Activated CD4-positive, alpha-beta T cell treated with anti-CD3 and anti-CD28 coated beads, Interleukin-2, amount 10 ng/mL, durations not matched to agents 7 days and 5 days (primary cell): ENCODE measurements at places on chromosomes 5 and 9.
A peak's percentile ranks its signal among the peaks of the same experiment; 100 is the strongest.

DNA sequence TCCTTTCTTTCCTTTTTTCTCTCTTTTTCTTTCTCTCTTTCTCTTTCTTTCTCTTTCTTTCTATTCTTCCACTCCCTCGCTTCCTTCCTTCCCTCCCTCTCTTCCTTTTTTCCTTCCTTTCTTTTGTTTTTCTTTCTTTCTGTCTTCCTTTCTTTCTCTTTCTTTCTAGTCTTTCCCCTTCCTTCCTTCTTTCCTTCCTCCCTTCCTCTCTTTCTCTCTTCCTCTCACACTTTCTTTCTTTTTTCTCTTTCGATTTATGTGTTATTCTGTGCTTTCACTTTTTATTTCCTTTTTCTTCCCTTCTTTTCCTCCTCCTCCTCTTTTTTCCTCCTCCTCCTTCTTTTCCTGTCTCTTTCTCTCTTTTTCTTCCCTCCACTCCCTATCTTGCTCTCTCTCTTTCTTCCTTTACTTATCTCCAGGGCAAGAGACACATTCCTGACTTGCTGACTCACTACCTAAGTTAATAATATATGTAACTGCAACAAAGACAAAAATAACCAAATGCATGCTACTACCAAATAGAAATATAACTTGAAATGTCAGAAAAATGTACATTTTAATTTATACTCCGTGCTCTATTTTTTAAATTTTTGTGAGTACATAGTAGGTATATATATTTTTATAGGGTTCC lies 445.5 kb downstream of the GABRG2 start:
- no peak for DNase-seq

DNA sequence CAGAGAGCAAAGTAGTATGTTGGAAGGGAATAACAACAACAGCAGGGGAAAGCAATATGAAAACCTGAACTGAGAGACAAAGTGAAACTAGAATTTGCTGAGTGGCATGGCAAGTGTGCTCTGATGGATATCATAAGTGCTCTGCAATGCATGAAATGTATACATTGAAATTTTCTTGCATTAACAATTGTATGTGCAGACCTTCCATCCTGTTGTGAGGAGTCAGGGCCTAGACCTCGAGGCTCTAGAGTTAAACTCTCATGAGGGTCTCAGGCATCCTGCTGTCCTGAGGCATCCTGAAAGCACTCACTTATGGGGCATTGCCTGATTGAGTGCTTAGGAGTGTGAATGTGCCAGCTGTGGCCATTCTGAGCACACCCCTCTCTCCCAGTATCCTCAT lies 1.1 kb downstream of the ECM2 start:
- DNase-seq: no peak

DNA sequence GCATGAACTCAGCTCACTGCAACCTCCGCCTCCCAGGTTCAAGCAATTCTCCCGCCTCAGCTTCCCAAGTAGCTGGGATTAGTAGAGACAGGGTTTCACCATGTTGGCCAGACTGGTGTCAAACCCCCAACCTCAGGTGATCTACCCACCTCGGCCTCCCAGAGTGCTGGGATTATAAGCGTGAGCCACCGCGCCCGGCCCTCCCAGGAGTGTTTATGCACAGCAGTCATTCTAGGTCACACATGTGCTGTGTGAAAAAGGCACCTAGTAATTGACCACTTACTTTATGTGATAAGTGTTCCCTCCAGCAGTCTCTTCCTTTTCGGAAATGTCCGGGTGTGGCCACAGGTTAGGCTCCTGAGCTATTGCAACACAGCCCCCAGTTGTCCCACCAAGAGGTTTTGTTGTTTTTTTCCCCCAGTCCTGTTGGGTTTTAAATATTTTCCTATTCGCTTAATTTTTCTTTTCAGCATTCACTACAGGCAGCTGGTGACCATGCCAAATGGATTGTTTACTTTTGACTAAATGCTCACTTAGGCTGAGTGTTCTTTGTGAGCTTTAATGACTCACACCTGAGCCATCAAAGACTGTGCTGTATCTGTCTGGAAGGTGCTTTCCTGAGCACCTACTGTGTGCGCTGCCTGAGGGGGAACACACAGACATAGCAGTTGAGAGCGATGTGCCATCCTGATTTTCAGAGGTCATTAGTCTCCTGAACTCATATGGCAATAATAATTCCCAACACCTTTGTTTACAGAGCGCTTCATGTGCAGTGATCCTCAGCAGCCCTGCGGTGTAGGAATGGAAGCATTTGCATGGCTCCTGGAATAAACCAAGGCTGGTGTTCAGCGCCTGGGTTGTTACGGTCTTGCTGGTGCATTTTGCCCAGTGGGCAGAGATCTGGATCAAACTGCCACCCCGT lies 94.3 kb downstream of the MVB12B start:
- no peak for DNase-seq

GRCh38 chr9:976943-977837 lies 735 bp downstream of the DMRT3 start:
- no peak for DNase-seq

DNA sequence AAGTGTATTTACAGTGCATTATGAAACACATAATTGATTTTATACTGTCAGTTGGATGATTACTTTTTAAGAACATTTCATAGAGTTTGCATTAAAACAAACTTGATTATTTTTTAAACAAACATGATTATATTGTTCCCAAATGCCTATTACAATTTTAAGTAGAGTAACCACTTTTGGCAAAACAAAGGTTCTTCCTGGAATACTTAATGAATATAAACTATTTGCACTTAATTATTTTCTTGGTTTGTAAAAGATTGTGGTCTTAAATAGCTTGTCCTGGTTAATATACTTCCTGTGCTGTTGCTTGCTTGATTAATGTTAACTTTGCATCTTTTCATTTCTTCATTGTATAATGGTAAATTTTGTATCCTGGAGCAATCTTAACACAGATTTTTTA lies 180.0 kb downstream of the CDH12 start:
- no peak for DNase-seq

GRCh38 chr5:82640916-82641315 lies 362.8 kb upstream of the RPS23 start:
- no peak for DNase-seq

GRCh38 chr5:135823881-135824280 lies 10.6 kb upstream of the SLC25A48 start:
- no peak for DNase-seq

DNA sequence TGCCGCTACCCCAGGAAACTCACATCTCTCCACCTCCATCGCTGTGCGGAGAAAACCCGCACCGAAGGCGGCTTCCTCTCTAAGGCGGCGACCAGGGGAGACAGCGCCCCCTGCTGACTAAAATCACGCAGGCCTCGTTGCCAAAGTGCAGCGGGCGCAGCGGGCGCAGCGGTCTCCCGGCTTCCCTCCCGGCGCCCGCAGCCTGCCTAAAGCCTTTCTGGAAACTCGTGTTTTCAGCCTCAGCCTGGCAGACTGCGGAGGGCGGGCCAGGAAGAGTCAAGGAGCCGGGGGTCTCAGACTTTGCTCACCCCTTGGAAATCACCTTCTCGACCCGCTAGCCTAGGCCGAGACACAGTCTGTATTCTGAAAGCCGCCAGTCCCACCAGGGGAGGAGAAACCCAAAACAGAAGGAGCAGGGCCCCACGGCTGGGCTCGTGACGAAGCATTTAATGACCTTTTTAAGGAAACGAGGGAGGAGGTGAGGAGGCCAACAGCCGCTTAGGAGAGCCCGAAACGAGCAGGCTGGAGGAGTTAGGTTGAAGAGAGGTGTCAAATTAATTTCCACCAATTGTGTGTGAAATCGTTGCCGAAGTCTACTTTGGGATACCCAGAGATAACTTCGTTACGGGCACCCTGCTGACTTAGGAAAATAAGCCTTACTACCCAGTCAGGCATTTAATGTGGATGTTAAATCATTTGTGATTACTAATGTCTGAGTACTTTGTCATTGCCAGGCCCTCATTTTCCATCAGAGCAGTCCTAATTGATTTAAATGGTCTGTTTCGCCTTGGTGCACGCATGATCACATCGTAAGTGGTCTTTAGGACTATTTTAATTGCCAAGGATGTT lies 7.3 kb upstream of the FOXB2 start:
- DNase-seq: peak; percentile 64

- no peak for DNase-seq
Observed at GRCh38 chr5:176731506-176732160, 78.7 kb upstream of the UNC5A start.

GRCh38 chr9:134363450-134363849 lies 37.2 kb downstream of the RXRA start:
- no peak for DNase-seq

DNA sequence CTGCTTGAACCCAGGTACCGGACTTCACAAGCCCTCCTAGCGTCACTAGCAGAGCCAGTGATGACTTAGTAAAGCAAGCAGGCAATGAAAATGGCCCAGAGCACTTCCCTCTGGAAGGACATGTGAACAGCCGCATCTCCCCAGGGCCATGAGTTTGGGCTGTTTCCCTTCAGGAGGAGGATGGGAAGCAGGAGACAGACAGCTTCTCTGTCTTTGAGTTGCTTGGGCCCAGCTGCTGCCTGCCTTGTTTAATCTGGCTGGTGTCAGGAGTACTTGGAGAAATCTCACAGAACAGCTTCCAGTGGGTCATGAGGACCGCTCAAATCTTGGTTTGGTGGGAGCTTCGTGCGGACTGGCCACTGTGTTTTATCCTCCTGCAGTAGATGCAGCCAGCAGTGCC lies 25.4 kb upstream of the WWC1 start:
- no peak for DNase-seq

GRCh38 chr9:83583151-83584014 lies 39.6 kb upstream of the IDNK start:
- DNase-seq: peak; percentile 29

- no peak for DNase-seq
Observed at GRCh38 chr5:150660108-150660831, 781 bp upstream of the MYOZ3 start.

- peak; percentile 9 for DNase-seq
Observed at GRCh38 chr9:110257097-110257841, 962 bp upstream of the TXN start.

GRCh38 chr5:135242021-135242865 lies 156.8 kb downstream of the MACROH2A1 start:
- no peak for DNase-seq

DNA sequence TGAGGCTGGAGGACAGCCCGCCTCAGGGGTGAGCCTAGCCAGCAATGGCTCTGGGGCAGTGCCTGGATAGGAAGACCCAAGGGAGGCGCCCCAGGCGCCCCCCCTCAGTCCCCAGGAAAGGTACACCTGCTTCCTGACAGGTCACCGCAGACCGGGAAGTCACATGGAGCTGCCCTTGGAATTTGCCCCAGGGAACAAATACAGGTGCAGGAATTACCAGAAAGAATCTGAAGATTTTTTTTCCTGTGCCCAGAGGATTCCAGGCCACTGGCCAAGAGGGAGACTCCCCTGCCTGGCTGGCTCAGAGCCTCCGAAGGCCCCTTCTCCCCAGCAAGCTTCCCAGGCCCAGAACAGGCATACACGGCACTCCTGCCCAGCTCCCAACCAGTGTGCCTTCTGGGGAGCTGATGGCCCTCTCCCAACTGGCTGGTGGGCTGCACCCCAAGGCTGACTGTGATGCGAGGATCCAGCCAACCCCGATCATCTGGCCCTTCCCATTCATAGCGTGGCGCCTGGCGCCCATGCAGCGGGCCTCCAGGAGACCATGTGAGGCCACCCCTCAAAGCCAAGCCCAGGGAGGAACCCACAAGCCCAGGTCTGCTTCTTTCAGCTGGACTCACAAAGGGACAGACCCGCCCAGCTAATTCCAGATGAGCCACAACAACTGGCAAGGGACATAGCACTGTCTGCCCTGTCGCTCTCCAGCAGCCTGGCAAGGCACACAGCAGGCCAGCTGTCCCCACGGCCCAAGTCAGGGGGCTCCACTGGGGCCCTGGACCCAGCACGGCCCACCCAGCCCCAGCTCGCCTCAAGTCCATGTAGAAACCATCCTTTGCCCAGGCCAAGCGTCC lies 2.3 kb downstream of the TPRN start:
- no peak for DNase-seq
